ENCODE measurements at places on chromosomes 6 and 20.

DNA sequence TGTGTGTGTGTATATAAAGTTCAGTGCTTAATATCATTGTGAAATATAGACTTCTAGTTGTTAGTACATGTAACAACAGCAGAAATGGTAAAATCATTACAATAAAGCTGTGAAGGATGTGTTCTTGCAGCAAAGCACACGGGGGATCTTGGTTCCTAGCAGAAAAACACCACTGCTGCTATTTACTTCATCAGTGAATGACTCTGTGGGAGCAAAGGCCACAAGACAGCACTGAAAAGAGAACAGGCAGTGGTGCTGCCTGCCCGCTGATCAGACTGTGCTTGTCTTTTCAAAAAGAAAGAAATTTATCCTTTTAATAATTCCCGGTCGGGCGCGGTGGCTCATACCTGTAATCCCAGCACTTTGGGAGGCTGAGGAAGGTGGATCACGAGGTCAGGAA is 689.9 kb upstream of the CITED2 start:
- DNase-seq = no peak

DNA sequence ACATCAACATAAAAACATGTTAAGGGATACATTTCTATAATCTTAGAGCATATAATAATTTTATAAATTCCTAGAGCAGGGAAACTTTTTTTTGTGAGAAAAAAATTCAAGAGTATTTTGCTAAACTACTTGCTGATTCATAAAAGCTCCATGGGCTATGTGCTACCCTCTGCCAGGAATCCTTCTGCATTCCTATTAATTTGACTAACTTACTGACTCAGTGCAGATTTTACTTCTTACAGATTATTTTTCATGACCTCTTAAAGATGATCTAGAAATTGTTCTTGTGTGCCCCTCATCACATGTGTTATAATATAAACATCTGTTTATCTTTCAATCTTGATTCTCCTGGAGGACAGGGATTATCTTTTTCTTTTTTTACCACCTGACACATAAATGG is 5.7 kb downstream of the VTA1 start:
- no peak for DNase-seq

DNA sequence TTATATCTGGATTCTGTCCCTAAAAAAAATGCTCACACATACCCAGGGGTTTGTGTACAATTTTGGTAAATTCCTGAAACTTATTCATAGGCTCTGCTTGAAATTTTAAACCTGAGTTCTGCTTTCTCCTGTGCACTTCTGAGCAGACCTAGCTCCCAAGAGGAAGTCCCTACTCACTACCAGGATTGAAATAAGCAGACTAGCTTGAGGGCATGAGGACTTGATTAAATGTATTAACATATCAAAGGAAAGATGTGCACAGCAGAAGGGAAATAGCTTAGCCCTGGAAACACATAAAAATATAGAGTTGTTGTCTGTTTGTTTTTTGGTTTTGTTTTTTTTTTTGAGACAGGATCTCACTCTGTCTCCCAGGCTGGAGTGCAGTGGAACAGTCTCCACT is 151.8 kb upstream of the PLCB4 start:
- no peak for DNase-seq

DNA sequence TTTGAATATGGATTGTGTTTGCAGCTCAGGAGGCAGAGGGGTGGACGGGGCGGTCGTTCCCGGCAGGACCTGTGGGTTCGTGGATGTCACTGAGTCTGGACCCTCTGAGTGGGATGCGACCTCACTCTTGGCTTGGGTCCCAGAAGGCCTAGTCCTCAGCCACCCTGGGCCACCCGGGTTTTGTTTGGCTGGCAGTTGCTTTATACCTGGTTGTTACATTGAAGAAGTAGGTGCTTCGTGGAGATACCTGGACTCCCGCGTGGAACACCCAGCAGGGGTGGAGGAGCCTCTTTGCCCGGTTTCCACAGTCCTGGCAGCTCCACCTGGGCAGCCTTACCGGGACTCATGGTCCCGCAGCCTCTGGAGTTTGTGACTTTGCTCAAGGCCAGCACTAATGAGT is 405.1 kb downstream of the TAF4 start:
- DNase-seq = no peak

GRCh38 chr6:74333406-74333805 is 637.4 kb downstream of the CD109 start:
- no peak for DNase-seq

GRCh38 chr6:146985111-146985510 is 219.1 kb upstream of the STXBP5 start:
- peak; percentile 22 for DNase-seq

GRCh38 chr6:161772176-161772575 is 498.3 kb upstream of the AGPAT4 start:
- DNase-seq = no peak

- DNase-seq = no peak
Observed at GRCh38 chr6:56860475-56860874, 94.4 kb upstream of the BEND6 start.

DNA sequence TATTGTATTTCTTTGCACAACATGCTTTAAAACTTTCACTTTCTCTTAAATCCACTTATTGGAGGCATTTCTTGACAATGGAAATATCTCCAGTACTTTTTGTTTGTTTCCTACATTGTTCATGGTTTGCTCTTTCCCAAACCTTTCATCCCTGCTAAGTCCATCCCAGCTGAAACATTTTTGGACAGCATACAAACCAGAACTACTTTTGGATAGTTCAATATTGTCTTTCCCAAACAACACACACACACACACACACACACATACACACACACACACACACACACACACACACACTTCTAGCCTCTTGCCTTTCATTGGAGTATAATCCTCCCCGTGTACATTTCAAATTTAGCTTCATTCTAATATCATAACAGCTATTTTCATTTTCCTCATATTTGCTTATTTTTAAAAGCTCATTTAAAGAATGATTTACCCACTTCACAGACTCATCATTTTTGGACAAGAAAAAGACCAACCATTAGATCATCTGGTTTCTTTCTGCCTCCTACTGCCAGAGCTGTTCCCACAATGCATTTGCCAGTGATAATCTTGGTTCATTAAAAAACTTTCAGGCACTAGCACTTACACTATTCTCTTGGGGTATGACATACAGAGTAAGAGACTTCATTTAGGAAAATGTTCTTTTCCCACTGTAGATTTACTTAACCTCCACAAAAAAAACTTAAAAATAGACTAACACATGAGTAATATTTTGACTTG is 248.1 kb downstream of the CD109 start:
- DNase-seq = no peak

DNA sequence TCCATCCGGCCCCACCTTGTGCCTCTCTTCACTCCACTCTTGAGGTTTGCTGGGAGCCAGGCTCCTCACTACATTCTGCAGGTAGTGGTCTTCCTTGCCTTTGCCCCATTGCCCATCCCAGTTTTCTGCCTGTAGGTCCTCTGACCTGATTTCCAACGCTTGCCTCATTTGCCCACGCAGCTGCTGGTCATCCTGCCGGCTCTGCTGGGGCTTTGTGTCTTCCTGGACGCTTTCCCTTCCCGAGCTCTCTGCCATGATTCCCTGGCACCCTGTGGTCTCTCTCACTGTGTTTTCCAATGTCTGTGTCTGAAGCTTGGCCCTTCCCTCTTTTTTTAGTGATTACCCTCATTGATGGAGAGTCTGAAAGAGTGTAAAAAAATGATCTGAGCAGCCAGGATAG is 451.6 kb downstream of the UTRN start:
- DNase-seq = no peak

DNA sequence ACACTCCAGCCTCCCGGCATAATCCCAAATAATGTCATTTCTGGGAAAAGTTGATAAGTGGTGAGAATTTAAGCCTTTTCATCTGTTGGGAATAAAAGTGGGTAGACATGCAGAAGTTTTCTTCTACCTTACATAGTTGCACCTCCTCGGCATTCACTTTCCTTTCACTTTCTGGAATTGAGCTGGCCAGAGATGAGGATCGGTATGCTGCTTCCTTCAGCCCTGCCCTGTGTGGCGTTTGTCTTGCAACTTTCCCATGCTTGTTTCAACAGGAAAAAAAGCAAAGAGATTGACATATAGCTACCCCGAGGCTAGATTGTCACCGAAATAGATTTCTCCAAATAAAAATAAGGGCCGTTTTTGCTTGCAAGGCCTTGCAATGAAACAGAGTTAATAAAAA is 65.8 kb upstream of the JAG1 start:
- peak; percentile 21 for DNase-seq

DNA sequence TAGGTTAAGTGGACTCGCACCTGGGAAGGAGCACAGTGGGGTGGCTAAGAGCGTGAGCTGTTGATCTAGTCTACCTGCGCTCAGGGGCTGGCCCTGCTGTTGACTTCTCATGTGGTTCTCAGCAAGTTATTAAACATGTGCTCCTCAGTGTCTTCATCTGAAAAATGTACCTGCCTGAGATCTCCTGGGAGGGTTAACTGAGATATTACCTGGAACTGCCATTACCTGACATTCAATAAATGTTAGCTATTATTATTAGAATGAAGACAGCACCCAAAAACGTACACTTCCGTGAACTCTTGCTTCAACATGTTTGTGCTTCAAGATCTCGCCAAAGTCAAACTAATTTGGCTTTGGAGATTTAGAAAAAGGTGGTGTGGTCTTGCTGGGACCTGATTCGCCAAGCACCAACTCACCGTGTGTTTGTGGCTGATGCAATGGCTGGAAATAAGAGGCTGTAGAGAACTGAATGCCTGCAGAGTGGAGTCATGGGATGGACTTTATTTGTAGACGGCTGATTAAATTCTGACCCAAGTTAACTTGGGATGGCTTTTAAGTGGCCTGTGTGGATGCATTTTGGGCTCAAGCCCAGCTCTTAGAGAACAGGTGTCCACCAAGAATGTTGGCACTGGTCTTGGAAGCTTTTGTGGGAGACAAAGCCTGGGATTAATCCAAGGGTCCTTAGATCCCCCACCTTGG is 692.9 kb downstream of the QKI start:
- no peak for DNase-seq

DNA sequence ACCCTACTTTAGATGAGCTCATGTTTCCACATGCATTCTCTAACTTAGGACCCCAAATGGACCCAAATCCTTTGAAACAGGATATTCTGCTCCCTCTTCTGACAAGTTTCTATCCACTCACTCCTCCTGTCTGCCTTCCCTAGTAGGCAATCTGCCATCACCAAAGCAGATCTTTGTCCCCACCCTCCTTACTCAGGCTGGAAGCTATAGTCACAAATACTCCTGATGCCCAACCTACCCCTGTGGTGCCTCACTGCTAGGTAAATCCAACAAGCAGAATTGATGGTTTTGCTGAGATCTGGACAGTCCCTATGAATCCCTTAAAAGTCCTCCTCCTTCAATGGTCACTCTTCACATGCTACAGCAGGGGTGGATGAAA is 21.7 kb downstream of the ELOVL5 start:
- DNase-seq = no peak

- DNase-seq = no peak
Observed at GRCh38 chr6:38193481-38194281, 374.2 kb downstream of the ZFAND3 start.

DNA sequence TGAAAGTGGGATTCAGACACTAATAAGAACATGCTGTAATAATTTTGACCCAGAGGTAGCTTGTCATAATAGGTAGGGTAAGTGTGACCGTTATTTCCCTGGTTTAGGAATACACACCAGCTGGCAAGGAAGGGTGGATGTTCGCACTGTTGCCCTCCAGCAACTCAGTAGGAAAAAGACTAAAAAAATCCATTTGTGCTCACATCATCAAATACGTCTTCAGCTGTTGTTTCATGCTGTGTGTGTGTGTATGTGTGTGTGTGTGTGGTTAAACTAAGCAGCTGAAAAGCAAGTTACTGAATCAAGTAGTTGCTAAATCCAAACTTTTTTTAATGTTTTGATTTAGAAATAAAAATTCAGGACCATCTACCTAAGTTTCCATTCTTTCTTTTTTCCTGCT is 218.7 kb downstream of the TRDN start:
- no peak for DNase-seq

DNA sequence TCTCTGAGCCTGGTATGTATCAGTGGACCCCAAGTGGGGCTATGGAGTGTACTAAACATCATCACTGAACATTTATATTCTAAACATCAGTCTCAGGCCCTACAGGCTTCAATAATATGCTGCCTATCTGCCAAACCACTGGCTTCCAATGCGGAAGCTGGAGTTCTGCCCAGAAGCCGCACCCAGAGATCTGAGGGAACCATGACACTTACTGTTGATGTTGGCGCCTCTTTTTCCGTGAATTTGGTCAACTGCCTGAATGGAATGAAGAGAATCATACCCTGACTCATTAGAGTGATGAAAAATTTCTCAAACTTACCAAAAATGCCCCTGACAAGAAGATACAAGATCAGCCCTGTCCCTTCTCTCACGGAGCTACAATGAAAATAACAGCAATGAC is 66.2 kb downstream of the SLC22A23 start:
- peak; percentile 40 for DNase-seq

GRCh38 chr6:139270249-139270648 is 21.5 kb downstream of the TXLNB start:
- DNase-seq = no peak

DNA sequence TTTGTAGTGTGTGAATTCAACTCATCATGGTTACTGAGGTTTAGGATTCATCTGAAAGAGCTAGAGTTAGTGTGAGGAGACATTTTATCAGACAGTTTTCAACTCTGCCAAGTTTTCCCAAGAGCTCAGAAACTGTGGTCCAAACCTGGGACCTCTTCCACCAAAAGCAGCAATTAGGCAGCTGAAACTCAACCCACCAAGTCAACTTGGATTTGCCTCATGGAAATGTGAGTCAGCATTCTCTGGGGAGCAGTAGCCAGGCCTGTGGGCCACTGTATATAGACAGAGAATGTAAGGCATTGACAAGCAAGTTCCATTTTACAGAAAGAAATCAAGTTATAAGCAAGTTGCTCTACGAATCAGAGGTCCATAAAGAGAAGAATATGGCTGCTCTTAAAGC is 178.8 kb upstream of the HDDC2 start:
- DNase-seq = no peak

DNA sequence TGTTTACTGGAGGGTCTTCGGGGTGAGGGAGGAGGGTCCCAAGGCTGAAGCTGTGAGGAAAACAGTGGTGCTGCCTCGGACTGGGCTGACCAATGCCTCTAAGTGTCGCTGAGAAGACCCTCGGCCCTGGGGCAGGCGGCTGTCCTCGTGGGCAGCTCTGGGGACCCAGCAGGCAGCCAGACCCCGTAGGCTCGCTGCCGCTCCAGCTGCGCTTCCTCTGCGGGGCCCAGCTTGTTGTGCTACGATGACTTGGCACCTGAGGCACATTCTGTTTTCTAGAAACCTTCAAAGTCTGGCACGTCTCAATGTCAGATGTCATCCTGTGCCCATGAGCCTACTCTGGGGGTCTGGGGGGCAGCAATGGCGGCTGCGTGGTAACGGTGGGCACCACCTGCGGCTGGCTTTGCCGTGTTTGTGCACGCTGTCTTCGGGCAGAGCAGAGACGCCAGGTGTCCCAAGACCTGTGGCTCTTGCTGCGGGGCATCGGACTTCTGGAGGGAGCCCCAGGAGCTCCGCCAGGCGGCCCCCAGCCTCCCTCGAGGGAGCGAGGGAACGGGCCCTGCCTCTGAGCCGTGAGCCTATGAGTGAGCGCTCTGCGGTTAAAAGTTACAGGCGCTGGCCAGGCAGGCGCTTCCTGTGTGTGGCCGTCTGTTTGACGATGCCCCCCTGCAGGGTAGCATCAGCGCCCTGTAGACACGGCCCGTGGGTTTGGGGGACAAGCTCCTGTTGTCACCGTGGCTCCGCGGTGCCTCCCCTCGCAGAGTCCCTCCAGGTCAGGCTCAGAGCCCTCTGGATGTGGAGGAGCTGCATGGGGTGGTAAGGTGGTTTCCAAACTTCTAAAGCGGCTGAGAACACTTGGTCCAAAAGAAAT is 6.8 kb downstream of the SLC17A9 start:
- DNase-seq = no peak

GRCh38 chr6:143575901-143576426 is 64.4 kb upstream of the FUCA2 start:
- peak; percentile 52 for DNase-seq

Measured in SJSA1 (cell line).